ENCODE measurements at places on chromosomes 7 and 10. TPM values are rescaled to one million over a fixed set of nuclear protein-coding genes. Genes with fewer than 3 reads are reported as not detected.

DNA sequence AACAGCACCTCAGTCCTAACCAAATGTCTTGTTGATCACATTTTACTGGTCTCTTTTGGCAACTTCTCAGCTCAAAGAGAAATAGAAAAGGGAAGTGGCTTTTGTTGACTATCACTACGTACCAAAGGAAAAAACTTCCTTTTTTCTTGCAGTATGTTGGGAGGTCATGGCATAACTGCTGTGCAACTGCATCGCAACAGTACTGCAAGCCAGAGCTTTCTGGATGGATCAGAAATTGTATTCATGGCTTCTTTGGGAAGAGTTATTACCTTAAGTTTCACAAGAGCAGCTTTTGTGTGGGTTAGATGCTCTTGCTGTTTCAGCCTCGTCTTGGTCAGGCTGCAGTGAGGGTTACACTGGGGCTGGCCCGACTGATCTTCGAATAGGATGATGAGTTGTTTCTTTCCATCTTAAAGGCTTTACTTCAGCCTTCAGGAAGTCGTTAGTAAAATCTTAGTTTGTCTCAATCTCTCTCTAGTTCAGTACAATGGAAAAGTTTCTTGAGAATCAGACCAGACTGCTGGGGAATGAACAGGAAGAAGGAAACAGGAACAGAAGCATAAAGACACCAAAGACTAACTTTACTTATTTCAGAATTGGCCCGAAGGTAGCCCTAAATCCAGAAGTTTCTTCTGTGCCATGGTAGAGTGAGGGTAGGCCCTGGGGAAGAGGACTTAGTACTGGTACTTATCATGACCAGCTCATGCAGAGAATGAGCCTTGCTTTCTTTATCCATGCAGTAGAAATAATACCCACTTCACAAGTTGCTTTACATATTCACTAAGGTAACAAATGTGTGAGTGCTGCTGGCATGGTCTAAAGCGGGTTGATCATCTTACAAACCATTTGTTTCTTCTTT is 153.6 kb downstream of the CELF2 start:
- H3K36me3 ChIP-seq, result no peaks in the 10 kb centered on the region
- H3K4me3 ChIP-seq, result no peak overlapping the region
- no peaks in the 10 kb centered on the region for H3K4me1 ChIP-seq
- DNase-seq, result no peak

- no peak overlapping the region for H3K4me3 ChIP-seq
- no peak for DNase-seq
- H3K36me3 ChIP-seq, result no peaks in the 10 kb centered on the region
- no peak overlapping the region for H3K27ac ChIP-seq
- H3K4me1 ChIP-seq, result peaks cover 4% of the 10 kb centered on the region
Measured at GRCh38 chr7:43664681-43665080, 64.6 kb downstream of the COA1 start.

DNA sequence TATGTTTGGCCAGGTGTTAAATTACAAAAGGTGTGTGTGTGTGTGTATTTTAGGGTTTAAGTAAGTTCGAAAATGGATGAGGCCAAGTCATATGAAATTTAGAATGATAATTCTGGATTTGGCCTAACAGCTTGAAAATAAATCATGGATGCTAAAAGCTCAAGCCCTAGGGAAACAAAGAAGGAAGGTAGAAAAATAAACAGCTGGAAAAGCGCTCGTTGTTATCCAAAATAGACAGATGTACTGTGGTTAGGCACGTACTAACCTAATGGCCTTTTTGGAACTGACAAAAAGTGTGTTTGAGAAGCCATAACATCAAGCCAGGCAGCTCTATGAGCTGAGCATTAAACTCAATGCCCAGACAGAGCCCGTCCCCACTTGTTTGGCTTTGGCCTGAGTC is 17.5 kb upstream of the PALS2 start:
- H3K27ac ChIP-seq, result no peak overlapping the region
- DNase-seq, result no peak
- no peaks in the 10 kb centered on the region for H3K36me3 ChIP-seq
- H3K4me3 ChIP-seq, result no peak overlapping the region

GRCh38 chr10:89792187-89792586 is 90.8 kb downstream of the KIF20B start:
- peaks cover 3% of the 10 kb centered on the region for H3K4me1 ChIP-seq
- no peak for DNase-seq
- no peaks in the 10 kb centered on the region for H3K27me3 ChIP-seq

- no peaks in the 10 kb centered on the region for H3K36me3 ChIP-seq
- H3K27me3 ChIP-seq, result no peaks in the 10 kb centered on the region
- DNase-seq, result no peak
- H3K4me1 ChIP-seq, result peaks cover 6% of the 10 kb centered on the region
Measured at GRCh38 chr10:95266674-95267095, 24.1 kb downstream of the PDLIM1 start.

DNA sequence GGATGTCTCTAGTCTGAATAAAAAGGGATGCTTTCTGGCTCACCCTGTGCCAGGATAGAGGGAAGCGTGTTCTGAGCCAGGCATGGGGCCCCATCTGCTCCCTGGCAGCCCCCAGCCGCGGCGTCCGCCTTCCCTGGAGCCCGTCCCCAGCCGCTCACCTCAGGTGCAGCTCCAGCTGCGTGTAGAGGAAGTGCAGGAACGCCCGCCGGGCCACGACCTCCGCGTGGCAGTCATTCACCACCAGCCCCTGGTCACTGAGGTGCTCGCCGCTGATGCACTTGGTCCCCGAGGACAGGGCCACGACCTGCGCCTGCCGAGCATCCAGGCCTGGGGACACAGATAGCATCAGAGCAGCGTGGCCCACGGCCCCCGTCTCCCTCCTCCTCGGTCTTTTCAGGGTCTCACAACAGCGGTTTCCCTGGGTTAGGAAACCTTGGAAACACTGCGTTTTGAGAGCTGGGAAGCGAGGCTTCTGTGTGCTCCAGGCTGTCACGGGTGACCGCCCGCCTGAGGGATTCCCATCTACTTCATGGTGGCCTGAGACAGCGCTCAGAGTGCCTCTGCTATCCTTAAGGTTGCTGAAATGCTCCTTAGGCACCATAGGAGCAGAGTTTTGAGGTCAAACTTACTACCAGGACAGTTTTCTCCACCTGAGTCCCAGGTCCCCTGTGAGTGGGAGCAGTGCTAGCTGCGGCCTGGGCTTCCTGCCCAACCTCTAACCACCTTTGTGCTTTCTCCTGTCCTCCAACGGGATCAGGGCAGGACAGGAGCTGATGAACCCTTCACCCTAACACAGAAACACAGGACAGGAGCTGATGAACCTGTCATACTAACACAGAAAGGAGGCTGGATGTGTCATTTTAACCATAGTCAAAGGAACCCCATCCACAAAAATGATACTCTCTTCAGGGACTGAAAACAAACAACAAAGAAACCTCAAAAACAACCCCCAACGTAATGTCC is 186.1 kb downstream of the WDR37 start:
- H3K4me3 ChIP-seq, result no peak overlapping the region
- H3K27me3 ChIP-seq, result no peaks in the 10 kb centered on the region
- H3K4me1 ChIP-seq, result no peaks in the 10 kb centered on the region
- no peak overlapping the region for H3K27ac ChIP-seq
- DNase-seq, result peak; percentile 74
- H3K36me3 ChIP-seq, result no peaks in the 10 kb centered on the region

- no peak overlapping the region for H3K4me3 ChIP-seq
- H3K4me1 ChIP-seq, result no peaks in the 10 kb centered on the region
- no peaks in the 10 kb centered on the region for H3K36me3 ChIP-seq
- H3K27ac ChIP-seq, result no peak overlapping the region
Measured at GRCh38 chr7:24907311-24907886, 72.6 kb downstream of the OSBPL3 start.

DNA sequence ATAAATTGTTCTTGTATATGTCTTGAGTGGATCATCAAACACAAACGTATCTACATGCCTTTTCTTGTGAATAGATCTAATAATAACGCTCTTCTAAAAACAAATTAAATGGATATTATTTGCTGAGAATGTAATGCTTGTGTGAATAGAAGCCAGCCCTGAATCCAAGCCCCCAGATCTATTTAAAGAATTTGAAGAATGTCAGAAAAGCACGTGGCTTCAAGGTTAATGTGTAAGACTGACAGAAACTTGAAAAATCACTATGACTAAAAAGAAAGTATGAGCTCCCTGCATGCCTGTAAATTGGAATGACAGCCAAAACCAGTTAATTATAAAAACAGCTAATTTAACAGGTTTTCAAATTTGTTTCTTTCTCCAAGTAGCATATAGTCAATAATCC is 43.2 kb upstream of the ATRNL1 start:
- no peak for DNase-seq
- H3K27me3 ChIP-seq, result no peaks in the 10 kb centered on the region
- H3K4me3 ChIP-seq, result no peak overlapping the region
- no peaks in the 10 kb centered on the region for H3K36me3 ChIP-seq

- DNase-seq, result no peak
- H3K36me3 ChIP-seq, result no peaks in the 10 kb centered on the region
- no peak overlapping the region for H3K4me3 ChIP-seq
Measured at GRCh38 chr10:97123765-97124164, 62.0 kb downstream of the SLIT1 start.

GRCh38 chr7:129612112-129613015 is 844 bp downstream of the NRF1 start:
- H3K27me3 ChIP-seq, result no peaks in the 10 kb centered on the region
- H3K4me1 ChIP-seq, result peaks cover 8% of the 10 kb centered on the region
- H3K27ac ChIP-seq, result peak overlapping the region; percentile 89
- H3K36me3 ChIP-seq, result no peaks in the 10 kb centered on the region
- DNase-seq, result peak; percentile 69
- peak overlapping the region; percentile 98 for H3K4me3 ChIP-seq

GRCh38 chr7:91291902-91292301 is 27.7 kb downstream of the FZD1 start:
- no peak overlapping the region for H3K4me3 ChIP-seq
- no peaks in the 10 kb centered on the region for H3K27me3 ChIP-seq
- no peak overlapping the region for H3K27ac ChIP-seq

DNA sequence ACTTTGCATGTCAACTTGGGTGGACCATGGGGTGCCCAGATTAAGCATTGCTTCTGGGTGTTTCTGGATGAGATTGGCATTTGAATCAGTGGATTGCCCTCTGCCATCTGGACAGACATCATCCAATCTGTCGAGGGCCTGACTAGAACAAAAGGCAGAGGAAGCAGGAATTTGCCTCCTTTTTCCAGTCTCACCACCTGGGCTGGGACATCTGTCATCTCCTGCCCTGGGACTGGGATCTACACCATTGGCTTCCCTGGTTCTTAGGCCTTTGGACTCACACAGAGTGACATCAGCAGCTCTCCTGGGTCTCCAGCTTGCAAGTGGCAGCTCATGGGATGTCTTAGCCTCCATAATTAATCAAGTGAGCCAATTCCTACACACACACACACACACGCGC is 10.3 kb downstream of the SLC13A4 start:
- no peaks in the 10 kb centered on the region for H3K36me3 ChIP-seq
- no peaks in the 10 kb centered on the region for H3K27me3 ChIP-seq
- H3K4me1 ChIP-seq, result no peaks in the 10 kb centered on the region
- no peak overlapping the region for H3K4me3 ChIP-seq
- no peak overlapping the region for H3K27ac ChIP-seq

INHBA gene
- polyA plus RNA-seq, result 22.9 TPM

PROSER2 gene
- polyA plus RNA-seq, result 1.4 TPM

FFAR4 gene
- 0.63 TPM for polyA plus RNA-seq

COL1A2 gene
- polyA plus RNA-seq, result 1,047 TPM

BRI3 gene
- polyA plus RNA-seq, result 295 TPM

TMEM120A gene
- polyA plus RNA-seq, result 144 TPM
